ENCODE measurements at places on chromosomes 1 and 21.
A peak's percentile ranks its signal among the peaks of the same experiment; 100 is the strongest.

- no peak for DNase-seq
Observed at GRCh38 chr1:48765335-48765734, 11.4 kb downstream of the BEND5 start.

DNA sequence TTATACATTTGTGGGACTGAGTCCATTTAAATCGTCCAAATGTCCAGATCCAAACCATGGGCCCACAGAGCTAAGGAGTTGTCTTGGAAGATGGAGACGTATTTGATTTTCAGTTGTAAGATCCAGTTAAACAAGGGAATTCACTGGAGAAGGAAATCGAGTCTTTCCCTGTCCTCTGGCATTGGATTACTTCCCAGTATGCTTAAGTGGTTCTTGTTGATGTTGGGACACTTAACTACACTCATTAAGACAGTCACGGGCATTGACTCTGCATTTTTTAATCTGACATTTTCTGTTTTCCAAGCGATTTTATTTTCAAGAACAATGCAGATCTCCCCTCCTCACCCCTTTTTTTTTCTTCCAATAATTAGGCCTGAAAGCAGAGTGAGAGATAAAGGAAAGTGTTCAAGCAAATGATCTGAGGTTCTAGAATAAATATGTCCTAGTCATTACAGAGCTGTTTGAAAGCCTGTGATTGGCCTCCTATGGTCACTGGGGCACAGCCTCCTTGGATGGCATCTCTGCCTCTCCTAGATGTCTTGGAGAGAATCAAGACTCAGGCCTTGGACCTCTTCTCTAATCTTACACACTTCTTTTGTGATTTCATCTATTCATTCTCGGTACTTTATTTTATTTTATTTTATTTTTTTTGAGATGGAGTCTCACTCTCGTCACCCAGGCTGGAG is 48.9 kb downstream of the CD247 start:
- DNase-seq, result no peak

GRCh38 chr21:20999659-21000058 is 1.4 kb downstream of the NCAM2 start:
- peak; percentile 71 for DNase-seq

GRCh38 chr1:214902636-214903320 is 179.8 kb upstream of the KCNK2 start:
- no peak for DNase-seq

GRCh38 chr1:192535916-192536664 is 39.5 kb upstream of the RGS1 start:
- DNase-seq, result no peak

- DNase-seq, result no peak
Observed at GRCh38 chr1:29478879-29479278, 242.6 kb downstream of the PTPRU start.

DNA sequence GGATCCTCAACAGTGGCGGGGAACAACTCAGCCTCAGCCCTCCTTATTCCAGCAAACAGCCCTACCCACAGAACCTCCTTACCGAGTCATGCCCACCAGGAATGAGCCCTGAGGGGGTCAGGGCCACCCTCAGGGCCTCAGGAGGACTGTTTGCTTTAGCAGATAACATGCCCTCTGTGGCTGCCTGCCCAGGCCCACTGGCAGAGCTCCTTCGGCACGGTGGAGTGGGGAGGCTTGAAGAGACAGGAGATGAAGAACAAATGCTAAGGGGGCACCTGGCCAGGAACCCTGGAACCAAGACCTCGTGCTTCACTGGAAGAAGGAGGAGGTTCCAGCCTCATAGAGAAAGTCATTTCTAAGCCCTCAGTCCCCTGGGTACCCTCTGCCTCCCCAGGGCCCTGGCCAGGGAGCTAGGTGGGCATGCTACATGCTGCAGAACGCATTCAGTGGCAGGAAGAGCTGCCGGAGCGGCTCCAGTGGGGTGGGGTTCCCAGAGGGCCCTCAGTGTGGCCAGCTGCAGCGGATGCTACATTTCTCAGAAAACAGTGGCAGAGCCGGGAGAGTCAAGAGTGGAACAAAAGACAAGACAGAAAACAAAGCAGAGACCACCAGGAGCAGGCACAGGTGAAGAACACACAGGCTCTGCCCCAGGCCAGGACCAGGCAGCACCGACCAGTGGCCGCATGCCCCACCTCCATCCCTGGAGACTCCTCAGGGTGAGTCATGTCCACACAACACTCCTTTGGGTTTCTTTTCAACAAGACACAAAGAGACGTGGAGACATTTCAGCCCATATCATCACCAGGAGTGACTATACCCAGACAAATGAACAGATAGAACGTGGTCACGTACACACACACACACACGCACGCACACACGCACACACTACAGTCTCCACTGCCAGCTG is 39.8 kb downstream of the RIMS3 start:
- no peak for DNase-seq

- no peak for DNase-seq
Observed at GRCh38 chr1:229383961-229384360, 41.1 kb upstream of the CCSAP start.

GRCh38 chr1:160774886-160775719 is 20.9 kb upstream of the LY9 start:
- no peak for DNase-seq

GRCh38 chr1:36831186-36831810 is 203.0 kb downstream of the GRIK3 start:
- DNase-seq, result peak; percentile 71

GRCh38 chr1:226871636-226872327 is 1.4 kb downstream of the PSEN2 start:
- DNase-seq, result no peak

DNA sequence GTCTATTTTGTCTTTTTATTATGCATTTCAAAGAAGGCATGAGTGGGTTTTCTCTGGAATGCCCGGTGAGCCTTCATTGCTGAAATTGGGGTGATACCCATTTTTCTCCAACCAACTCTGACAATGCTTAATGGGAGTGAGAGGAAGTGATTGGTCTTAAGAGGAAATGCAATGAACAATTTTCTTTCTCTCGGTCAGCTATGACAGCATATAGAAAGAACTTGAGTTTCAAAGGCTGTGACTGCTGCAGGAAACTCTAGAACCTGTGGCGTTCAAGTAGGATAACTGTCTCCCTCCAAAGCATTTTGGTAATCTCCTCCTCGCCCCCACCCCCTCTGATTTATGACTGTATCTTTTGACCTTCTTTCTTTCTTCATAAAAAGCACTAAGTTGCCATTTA is 155.9 kb downstream of the LYPLAL1 start:
- no peak for DNase-seq

DNA sequence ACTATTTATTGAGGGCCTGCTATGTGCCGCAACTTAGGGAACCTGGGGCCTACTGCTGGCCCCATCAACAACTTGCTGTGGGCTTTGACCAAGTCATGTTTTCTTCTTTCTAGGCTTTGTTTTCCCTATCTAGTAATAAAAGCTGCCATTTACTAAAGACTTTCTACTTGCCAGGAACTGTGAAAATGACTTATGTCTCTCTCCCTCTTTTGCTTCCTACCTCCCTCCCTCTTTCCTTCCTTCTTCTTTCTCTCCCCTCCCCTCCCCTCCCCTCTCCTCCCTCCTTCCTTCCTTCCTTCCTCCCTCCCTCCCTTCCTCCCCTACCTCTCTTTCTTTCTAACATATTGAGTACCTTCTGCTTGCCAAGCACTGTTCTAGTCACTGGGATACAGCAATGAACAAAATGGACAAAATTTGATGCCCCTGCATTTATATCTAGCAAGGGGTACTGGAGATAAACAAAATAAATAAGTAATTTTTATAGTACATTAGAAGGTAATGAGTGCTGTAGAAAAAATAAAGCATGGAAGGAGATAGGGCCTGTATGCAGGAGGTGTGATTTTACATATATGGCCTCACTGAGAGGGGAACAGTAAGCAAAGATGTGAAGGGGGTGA is 170.3 kb upstream of the USP24 start:
- DNase-seq, result no peak

- DNase-seq, result no peak
Observed at GRCh38 chr1:76185207-76185606, 110.7 kb downstream of the ST6GALNAC3 start.

DNA sequence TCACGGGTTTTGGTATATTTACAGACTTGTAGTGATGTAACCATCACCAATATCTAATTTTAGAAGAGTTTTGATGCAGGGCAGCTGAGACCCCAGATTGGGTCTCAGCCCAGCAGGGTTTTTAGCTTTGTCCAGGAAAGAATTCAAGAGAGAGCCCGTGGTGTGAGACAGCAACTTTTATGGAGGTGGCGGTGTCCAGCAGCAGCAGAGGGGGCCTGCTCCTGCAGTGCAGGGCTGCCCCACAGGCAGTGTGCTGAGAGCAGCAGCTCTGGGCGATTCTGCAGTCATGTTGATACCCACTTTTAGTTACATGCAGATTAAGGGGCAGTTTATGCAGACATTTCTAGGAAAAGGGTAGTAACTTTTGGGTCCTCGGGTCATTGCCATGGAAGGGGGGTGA is 1.8 kb upstream of the EPHX1 start:
- no peak for DNase-seq

GRCh38 chr21:42424914-42425541 is 21.3 kb downstream of the UBASH3A start:
- DNase-seq, result no peak

- DNase-seq, result no peak
Observed at GRCh38 chr1:211775170-211775569, 55.4 kb downstream of the LPGAT1 start.

DNA sequence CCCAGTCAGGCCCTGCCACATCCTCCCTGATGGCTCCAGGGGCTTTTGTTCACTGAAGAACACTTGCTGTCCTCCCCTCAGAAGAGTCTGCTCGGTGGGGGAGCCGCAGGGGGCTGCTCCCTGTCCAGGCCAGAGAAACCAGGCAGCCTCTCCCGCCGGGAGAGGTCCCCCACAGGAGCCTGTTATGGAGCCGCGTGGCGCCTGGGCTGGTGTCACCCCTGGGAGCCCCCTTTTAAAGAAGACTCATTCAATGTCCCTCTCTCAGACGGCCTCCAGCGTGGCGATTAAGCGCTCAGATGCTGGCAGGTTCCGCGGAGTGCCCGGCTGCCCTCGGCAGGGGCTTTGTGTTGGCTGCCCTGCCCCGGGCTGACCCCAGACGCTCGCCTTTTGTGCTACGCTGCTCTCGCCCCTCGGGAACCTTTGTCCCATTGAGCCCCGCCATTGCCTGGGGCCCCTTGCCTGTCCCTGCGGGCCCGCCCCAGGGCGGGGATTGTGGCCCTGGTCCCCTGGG is 43.1 kb downstream of the SKI start:
- no peak for DNase-seq

- DNase-seq, result no peak
Observed at GRCh38 chr21:41321211-41321907, 4.8 kb downstream of the FAM3B start.

DNA sequence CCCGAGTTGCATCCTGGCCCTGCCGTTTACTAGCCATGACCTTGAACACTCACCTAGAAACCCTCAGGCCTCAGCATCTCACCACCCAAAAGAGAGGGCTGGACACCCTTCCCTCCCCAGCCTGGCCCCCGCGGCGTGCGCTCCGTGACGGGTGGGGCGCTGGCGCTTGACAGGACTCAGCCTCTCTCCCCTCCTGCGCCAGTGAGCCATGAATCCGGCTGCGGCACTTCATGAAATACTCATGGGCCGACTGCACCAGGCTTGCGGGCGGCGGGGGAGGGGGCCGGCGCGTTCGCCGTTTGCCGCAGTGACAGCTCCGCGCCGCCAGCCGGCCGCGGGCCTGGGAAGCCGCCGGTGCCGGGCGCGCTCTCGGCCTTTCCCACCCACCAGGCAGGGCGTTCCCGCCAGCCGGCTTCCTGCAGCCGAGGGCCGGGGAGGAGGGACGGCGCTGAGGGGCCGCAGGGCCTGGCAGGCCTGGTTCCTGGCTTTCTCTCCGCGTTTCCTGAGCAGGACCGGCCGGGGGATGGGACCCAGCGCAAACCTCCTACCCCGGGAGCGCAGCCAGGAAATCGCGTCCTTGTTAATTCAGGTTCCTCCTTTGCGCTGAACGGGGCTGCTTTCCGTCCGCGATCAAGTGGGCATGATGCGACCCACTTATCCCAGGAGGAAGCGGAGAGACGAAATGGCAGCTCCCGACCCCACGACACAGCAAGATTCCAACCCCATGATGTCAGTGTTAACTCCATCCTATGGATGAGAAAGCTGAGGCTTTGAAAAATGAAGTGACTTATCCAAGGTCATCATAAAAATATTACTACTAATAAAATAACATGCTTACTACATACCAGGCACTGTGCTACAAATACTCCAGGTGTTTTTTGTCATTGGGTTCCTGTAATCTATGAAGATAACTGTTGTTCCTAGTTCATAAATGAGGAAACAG is 9.1 kb upstream of the LUZP1 start:
- DNase-seq, result peak; percentile 37

GRCh38 chr1:243658594-243659105 is 191.4 kb downstream of the AKT3 start:
- no peak for DNase-seq

GRCh38 chr1:186476264-186477040 is 15.5 kb upstream of the PDC start:
- DNase-seq, result no peak

GRCh38 chr1:157176591-157177121 is 38.5 kb upstream of the ETV3 start:
- no peak for DNase-seq

DNA sequence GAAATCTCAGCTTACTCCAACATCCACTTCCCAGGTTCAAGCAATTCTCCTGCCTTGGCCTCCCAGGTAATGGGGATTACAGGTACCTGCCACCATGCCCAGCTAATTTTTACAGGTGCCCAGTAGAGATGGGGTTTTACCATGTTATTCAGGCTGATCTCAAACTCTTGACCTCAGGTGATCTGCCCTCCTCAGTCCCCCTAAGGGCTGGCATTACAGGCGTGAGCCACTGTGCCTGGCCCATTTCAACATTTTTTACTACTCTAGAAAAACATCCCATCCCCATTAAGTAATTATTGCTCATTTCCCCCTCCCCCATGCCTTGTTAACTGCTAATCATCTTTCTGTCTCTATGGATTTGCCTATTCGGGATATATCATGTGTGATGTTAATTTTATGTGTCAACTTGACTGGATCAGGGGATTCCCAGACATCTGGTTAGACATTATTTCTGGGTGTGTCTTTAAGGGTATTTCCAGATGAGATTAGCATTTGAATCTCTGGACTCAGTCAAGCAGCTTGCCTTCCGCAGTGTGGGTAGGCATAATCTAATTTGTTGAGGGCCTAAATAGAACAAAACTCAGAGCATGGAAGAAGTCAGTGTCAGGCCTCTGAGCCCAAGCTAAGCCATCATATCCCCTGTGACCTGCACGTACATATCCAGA is 33.0 kb upstream of the ZBTB8B start:
- no peak for DNase-seq

- no peak for DNase-seq
Observed at GRCh38 chr1:201171063-201172036, 17.1 kb upstream of the TMEM9 start.

- DNase-seq, result no peak
Observed at GRCh38 chr1:193199940-193200339, 13.5 kb upstream of the B3GALT2 start.

GRCh38 chr1:53390736-53391135 is 62.9 kb upstream of the LRP8 start:
- no peak for DNase-seq

GRCh38 chr1:150567341-150567716 is 12.1 kb downstream of the MCL1 start:
- no peak for DNase-seq

DNA sequence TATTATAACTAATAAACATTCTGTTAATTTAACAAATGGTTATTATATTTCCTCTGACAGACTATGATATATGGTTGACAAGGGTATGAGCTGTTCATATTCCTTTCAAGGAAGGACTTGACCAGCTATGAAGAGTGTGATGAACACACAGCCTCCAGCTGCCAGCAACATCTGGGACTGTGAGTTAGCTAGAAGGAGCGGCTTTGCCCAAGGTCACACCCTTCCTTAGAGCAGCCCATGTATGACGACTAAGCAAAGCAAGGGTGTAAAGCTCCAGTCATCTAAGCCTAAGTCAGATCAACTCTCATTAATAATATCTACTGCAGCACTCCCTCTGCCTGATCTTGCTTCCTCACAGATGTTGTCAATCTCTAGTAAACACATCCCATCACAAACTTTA is 355.4 kb downstream of the PLPP3 start:
- DNase-seq, result no peak
